Right renal pelvis (tissue), 4 donors: ENCODE measurements at places on chromosomes 1 and 21. TPM values are rescaled to one million over a fixed set of nuclear protein-coding genes. Genes with fewer than 3 reads are reported as not detected.
A peak's percentile ranks its signal among the peaks of the same experiment; 100 is the strongest.

PRAMEF26 gene
- polyA plus RNA-seq = not detected

CA6 gene
- not detected for polyA plus RNA-seq

C1orf116 gene
- polyA plus RNA-seq = 27.5 TPM

DENND2D gene
- polyA plus RNA-seq = 20.4 TPM

- DNase-seq = no peak
Measured at GRCh38 chr1:179910934-179911333, 28.8 kb downstream of the TOR1AIP1 start.

DNA sequence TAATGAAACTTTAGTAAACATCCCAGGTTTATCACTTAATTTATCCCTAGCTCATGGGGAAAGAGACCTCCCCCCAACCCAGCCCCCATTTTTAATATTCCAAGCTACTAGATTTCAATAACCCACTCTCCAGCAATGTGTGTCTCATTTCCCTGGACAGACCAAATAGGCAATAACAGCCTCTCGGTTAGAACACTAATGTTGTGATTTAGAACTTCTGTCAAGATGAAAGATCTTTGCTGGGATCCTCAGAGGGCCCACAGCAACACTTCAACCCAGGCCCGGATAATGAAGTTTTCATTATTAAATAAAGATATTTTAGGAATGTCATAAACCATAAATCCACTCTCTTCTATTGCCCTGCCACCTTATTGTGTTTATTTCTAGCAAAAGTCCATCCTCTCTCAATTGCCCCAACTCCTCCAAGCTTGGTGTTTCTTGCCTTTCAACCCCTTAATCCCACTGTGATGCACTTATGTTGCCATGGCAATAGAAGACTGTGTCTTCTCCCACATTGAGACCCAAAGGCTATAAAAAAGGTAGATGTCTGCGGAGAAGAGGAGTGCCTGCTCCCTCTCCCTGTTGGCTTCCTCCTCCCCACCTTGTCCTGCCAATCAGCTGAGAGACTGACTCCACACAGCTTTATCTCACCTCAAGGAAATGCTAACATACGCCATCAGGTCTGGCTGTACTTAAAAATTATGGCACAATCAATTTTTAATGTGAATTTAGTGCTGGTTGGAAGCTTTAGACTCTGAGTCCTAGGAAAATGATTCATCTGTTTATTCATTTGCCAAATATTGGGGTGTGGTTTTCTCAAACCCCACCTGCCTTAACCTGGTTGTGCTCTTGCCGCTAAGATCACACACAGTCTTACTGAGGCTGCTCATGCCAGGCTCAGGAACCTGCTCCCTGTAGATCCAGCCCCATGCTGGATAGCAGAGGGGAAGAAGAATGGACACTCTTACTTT is 258.3 kb upstream of the CAMK1G start:
- DNase-seq = no peak

DNA sequence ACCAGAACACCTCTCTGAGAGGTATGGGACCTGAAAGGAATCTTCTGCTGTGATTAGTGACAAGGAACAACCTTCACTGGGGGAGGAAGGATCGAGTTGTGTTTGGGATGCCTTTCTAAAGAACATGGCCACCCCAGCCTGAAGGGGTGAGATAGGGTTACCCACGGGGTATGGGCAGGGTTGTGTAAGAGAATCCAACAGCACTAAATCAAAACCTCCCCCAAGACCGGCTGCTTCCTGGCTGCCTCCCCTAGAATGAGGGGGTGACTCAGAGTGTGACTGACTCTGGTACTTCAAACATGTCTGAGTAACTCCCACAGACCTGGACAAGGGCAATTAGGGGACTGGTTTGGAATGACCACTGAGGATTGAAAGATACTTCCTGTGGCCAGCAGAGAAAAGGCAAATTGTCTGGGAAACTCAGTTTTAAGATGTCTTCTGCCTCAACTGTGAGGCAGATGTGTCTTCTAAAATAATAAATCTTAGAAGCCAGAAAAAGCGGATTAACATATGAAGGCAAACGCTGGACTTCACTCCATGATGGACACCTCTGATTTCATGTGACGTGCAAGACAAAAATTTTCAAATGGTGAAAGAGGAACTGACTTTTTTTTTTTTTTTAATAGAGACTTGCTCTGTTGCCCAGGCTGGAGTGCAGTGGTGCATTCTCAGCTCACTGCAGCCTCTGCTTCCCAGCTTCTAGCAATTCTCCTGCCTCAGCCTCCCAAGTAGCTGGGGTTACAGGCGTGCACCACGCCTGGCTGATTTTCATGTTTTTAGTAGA is 6.7 kb upstream of the PTPN14 start:
- DNase-seq = peak; percentile 70

DNA sequence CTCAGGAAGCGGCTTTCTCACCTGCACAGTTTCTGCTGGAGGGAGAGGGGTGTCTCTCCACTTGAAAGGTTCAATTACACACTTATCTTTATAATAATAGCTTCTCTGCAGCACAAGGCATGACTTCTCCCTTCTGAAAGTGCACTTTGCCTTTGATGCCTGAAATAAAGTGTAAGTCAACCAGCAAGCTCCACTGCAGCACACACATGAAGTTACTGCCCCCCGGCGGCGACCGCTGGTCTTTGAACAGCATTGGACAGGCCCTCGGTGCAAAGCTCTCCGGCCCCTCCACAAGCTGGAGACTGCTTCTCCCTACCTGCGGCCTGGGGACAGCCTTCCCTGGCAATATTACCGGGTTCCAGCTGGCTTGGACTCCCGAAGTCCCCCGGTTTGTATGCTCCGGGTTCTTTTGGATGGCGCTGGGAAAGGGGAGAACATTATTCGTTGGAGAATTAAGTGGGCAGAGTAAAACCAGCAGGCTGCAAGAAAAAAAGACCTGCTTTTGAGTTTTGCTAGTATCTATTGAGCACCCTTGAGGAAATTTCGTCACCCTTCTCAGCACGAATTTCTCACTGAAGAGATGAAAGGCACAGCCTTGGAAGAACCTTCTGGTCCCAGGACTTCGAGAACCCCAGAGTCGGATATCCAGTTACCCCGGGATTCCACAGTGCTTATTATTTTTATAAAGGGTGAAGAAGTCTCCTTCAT is 11.8 kb downstream of the RCAN1 start:
- peak; percentile 50 for DNase-seq

DNA sequence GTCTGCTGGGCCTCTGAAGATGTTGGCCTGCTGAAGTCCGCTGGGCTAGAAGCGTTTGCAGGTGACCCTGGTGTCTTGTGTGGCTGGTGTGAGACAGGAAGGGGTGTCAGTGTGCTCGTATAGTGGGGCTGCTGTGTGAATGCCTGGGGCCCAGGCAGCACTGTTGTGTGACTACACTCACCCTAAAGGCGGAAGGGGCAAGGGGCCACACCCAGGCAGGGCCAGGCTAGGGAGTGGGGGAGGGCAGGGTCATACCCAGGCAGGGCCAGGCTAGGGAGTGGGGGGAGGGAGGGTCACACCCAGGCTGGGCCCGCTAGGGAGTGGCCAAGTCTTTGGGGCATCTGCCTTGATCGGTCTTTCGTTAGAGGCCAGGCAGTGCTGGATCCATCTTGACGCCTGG is 25.0 kb downstream of the PDXK start:
- no peak for DNase-seq

GRCh38 chr1:54842963-54843362 is 41.8 kb upstream of the TTC22 start:
- DNase-seq = no peak

- DNase-seq = no peak
Measured at GRCh38 chr1:3773572-3774275, 1.2 kb downstream of the SMIM1 start.

DNA sequence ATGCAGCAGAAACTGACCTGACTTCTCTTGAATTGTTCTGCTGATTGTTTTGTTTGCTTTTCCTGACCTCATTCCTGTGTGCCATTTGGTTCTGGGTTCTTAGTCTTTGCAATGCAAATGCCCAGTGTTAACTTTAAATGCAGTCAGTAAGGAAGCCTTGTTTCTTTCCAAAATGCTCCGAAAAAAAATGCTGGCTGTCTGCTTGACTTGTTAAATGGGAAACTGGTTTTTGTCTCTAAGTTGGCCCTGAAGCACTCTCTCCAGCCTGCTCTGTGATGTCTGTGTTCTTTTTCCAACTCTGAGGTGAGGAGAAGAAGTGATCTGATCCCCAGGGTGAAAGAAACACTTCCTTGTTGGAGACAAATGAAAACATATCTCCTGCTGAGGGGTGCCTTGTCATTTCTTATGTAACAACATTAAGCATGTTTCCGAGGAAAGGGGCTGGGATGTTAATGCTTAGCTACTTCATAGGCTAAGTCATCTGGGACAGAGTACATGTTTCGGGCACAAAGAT is 256.3 kb upstream of the ADGRL4 start:
- DNase-seq = no peak

DNA sequence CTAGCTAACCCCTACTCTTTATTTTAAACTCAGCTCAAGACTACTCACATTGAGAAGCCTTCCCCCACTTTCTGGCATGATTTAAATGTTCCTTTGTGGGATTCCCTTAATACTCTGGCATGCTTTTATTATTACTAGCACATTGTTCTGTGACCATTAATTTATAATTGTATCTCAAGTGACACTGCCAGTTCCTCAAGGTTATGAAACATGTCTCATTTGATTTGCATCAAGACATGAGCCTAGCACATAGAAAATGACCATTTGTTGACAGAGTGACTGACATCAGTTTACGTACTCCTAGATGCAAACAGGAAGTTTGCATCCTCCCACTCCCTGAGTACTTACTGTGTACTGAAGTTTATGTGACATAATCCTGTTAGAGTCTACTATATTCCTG is 15.2 kb downstream of the RGS4 start:
- DNase-seq = no peak

DNA sequence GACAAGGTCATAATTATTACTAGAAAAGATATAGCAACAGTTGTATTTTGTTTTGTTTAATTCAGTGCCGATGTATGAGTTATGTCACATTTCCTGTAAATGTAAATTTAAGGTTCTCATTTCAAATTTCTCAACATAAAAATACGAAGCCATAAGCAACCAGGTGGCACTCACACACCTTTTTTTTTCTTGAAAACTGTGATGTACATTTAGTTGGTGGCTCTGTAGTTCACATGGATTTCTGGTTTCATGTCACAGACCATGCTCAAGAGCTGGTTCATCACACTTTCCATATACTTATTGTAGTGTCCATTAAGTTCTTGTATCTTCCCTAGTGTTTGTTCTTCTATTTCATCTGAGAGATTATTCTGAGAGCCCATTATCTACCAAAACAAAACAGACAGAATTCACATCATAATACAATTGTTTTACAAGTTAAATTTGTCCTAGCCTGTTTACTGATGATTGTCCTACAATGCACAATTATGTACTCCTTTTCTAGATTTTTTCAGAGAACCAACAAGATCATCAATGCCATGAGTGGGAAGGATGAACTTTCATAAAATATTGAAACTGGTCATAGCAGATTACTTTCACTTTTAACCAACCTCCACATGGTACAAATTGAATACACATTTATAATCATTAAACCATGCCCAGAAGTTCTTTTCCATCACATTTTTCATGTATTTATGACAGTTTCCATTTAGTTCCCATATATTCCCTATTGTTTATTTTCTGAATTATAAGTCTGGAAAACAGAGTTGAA is 17.1 kb downstream of the ATP6V1G3 start:
- DNase-seq = no peak

DNA sequence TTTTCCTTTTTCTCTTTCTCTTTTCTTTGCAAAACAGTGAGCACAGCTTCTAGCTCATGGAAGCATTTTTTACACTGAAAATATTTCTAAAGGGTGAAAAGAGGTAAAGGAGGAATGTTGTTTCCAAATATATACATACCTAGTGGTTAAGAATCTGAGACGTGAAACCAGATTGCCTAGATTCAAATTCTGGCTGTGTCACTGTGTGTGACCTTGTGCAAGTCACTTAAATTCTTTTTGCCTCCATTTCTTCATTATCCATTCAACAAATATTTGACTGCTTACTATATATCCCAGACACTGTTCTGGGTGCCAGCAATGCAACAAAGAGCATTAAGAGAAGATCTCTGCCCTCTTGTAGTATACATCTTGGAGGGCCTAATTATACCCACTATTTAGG is 53.3 kb downstream of the ZFYVE9 start:
- DNase-seq = no peak

DNA sequence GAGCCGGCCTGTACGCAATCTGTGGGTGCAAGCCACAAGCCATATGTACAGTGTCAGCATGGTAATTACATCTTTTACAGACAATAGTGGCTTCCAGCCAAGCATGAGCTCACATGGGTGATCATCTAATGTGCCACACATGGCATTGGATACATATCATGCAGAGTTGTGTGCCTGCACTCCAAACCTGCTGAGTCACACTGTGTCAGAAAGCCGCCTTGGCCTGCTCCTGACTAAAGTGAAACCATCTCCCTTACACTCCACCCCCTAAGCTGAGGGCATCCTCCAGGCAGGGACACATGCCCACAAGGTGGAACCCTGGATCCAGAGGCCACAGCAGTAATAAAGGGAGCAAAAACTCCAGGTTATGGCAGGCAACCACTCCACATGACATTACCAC is 72.5 kb downstream of the KCNT2 start:
- DNase-seq = no peak

GRCh38 chr1:185699874-185700273 is 34.3 kb upstream of the HMCN1 start:
- DNase-seq = no peak

DNA sequence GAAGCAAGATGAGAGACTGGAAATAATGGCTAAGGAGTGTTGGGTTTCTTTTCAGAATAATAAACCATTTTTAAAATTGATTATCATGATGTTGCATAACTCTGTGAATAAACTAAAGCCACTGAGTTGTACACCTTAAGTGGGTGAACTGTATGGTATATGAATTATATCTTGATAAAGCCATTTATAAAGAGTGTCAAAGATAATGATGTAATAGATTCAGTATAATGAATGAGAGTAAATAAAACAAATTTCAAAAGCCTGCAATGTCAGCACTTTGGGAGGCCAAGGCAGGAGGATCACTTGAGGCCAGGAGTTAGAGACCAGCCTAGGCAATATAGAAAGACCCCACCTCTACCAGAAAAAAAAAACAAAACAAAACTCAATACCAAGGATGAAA is 16.3 kb downstream of the NSL1 start:
- DNase-seq = no peak

DNA sequence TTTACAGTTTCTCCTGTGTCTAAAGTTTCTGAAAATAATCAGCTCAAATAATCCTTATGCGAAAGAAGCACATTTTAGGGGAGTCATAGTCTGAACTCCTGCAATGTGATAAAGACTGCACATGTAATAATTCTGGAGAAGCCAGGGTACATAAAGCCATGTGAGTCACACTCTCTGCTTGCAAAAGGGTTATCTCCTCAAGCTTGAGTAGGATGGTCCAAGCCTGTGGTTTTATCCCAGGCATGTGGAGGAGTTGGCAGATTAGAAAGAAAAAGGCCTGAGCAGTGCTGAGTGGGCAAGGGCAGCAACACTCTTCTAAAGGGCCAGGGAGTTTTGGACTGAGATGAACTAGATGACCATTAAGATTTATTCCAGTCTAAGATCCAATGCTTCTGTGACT is 220.4 kb downstream of the RHOU start:
- no peak for DNase-seq

GRCh38 chr1:29984166-29984861 is 739.1 kb downstream of the MATN1 start:
- no peak for DNase-seq

- no peak for DNase-seq
Measured at GRCh38 chr1:94110021-94110761, 10.8 kb downstream of the ABCA4 start.
